ENCODE measurements at places on chromosomes 5 and 9.

DNA sequence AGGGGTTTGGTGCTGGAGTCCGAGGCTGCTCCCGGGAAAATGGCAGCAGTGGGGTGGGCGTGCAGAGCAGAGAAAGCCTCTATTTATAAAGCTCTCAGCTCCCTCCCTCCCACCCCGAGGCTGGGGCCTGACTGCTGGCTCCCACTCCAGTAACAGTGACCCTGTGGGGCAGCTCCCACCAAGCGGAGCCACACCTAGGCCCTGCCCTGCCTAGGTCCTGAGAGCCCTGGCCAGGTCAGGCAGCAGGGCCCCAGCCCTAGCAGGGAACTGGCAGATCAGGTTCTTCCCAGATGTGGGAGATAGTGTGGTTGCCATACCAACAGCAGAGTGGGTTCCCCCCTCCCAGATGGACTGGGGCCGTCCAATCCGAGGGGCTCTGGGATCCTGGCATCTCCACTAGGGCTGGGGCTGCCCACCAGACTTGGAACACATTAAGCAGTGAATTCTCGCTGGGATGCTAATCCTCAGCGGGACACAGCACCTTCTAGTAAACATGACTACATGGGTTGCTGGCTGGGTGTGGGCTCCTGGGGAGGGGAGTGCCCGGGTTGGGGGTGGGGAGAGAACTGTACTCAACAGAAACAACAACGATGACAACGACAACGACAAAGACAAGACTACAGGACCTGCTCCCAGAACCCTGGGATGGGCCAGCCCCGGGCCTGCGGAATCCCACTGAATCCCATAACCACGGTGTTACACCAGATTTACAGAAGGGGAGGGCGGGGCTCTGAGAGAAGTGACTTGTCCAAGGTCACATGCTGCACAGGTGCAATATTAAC is 1.5 kb downstream of the SH3GLB2 start:
- no peak for DNase-seq

DNA sequence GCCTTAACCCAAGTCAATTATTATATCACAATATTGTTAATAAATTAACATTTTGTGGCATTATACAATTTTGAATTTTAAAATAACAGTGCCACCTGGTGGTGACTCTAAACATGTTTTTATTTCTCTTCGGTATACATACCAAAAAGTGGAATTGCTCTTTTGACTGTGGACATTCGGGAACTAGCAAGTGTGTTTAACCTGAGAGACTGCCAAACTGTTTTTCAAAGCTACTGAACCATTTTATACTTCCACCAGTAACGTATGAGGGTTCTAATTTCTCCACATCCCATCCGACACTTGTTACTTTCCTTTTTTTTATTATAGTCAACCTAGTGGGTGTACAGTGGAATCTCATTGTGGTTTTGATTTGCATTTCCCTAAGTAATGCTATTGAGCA is 18.3 kb upstream of the HSDL2 start:
- no peak for DNase-seq

GRCh38 chr9:60545878-60546385 is 368.3 kb upstream of the SPATA31A5 start:
- DNase-seq, result no peak

DNA sequence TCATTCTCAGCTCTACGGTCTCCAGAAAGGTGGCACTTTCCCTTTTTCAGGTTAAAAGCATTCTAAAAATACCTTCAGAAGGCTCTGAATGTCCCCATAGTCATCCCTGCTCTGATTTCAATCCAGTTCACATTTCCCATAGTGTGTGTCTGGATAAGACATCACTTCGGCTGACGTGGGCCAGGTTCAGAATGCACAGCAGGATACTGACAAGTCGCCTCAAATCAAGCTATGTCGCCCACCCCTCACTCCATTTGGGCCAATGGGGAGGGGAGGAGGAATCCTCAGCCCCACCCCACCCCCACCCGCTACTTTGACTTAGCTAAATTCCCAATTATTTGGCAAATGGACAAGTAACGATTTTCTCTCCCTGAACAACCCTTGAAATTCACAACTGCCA is 148.0 kb downstream of the SLIT3 start:
- DNase-seq, result no peak

DNA sequence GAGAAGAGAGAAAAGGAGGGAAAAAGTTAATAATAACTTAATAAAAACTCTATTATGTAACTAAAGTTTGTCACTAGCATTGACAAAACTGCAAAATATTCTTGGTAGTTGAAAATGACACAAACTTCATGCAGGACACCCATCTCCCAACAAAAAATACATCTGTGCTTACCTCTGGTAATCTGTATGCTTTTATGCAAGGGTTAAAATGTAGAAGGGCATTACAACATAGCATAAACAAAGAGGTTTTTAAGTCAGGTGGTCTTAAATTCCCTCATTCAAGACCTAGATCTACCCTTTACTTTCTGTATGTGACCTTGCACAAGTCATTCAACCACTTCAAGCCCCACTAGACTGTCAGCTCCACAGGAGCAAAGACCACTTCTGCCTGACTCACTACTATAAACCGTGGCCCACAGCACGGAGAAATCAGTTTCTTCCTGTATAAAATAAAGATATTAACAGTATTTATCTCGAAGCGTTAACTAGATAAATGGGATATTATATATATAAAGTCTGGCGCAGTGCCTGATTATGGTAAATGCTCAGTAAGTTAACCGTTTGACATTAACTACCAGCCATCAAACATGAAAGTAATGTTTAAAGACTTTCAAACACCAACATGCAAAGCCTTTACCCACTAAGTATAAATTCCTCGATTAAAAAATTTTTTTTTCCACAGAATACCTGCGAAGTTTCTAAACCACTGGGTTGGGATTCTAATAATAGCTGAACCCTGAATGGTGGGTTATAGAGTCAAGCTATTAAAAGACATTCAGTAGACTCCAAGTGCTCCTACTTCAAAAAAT is 2.0 kb downstream of the FBXL17 start:
- no peak for DNase-seq

GRCh38 chr9:81754245-81754644 is 64.9 kb upstream of the TLE1 start:
- DNase-seq, result no peak

- DNase-seq, result no peak
Observed at GRCh38 chr5:165559645-165560044, 2054.2 kb downstream of the MAT2B start.

DNA sequence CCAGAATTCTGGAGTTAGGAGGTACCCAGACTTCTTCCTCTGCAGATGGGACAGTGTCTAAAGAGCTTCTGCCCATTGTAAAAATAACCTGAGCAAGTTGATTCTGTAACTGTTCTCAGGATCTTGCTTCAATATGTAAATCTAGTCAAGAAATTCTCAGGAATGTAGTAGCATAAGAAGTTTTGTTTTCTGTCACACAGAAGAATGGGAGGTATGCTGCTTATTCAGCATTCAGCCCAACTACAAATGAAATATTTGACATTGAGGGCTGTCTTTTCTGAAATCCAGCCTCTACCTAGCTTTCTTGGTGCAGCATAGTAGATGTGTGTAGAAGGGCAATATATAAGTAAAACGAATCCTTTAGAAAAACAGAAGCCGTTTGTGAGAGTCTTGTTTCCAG is 13.8 kb downstream of the MACIR start:
- no peak for DNase-seq

DNA sequence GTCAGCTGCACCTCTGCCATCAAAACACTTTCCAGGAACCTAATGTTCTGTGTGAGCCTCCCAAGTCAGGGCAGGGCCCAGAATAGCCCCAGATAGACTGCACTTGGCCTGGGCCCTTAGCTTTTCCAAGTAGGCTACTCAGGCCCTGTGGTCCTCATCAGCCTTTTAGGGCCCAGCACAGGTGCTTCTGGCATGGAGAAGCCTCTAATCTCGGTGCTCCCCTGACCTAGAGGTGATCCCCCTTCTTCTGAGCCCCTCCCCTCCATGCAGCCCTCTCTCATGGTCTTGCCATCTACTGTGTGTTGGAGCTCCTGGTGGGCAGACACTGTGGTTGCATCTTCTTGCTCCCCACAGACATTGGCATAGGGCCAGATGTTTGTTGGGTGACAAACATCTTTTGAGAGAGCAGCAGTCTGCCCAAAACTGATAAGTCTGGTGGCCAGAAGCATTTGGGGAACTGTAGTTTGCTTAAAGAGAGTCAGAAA is 28.1 kb downstream of the FRMPD1 start:
- DNase-seq, result no peak

GRCh38 chr5:56018832-56019231 is 24.1 kb upstream of the IL6ST start:
- no peak for DNase-seq

- DNase-seq, result no peak
Observed at GRCh38 chr9:113592876-113593575, 129.5 kb downstream of the RGS3 start.

- no peak for DNase-seq
Observed at GRCh38 chr9:110048976-110049698, 158.8 kb downstream of the C9orf152 start.

DNA sequence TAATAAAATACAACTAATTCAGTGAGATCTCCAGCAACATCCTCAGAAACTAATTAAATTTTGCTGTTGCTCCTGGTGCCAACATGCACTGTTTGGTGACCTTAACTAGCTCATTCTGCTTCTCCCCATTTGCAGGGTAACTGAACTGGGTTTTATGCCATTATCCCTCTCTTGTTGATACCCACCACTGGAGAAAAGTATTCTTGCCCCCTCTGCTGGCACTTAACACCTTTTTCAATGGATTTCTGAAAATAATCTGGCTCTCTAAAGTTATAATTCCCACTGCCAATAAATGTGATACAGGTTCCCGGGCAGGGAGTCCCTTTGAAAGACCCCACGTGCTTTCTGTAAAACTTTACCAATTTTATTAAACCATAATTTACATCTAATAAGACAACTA is 394.3 kb downstream of the OSTF1 start:
- DNase-seq, result no peak

- no peak for DNase-seq
Observed at GRCh38 chr5:178625679-178626483, 969 bp downstream of the CLK4 start.

GRCh38 chr9:15755660-15756059 is 202.8 kb downstream of the CCDC171 start:
- no peak for DNase-seq

DNA sequence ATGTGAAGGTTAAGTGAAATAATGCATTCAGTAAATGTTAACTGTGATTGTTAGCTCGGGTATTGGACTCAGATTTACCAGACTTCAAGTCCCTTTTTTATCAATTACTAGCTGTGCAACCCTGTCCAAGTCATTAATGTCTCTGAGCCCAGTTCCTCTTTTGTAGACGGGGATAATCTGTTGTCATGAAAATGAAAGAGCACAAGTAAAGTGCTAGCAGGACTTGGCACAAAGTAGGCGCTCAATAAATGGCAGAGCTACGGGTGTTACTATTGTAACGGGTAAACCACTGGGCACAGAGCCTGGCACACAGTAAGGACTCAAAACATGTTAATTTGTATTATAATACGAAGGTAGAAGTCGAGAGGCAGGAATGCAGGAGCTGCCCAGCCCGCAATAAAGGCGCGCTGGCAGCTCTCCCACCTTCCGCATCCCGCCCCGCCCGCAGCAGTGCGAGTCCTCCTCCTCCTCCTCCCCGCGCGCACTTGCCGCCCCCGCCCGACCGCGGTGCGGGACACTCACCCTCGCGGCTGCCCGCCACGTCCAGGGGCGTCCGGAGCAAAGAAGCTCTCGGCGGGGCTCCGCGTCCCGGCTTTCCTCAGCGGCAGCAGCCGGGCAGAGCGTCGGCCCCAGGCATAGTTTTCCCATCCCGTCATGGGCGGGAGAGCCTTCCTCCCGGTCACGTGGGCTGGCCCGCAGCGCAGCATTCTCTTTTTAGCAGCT is at the start of gene C1QTNF2:
C1QTNF2 (minus strand) TSS at position 637 of the 723 bp plus-strand sequence. CDS start 15,615 bp downstream, outside the sequence.
- DNase-seq, result peak; percentile 41

- DNase-seq, result no peak
Observed at GRCh38 chr5:111749303-111750026, 7.5 kb downstream of the NREP start.

DNA sequence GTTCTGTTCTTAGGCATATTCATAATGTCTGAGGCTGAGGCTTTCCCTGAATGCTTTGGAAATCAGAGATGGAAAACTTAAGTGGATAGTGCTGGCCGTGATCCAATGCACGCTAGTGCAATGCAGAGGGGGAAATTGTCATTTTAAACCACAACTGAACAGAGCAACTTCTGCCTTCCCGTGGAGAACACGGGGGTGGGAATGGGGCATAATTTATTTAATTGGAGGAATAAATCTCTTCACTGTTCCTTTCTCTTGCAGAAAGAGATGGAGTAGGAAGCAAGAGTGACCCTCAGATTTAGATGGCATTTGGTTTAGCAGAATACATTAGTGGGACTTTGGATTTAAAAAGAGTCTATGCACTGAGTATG is 22.9 kb upstream of the NREP start:
- no peak for DNase-seq

DNA sequence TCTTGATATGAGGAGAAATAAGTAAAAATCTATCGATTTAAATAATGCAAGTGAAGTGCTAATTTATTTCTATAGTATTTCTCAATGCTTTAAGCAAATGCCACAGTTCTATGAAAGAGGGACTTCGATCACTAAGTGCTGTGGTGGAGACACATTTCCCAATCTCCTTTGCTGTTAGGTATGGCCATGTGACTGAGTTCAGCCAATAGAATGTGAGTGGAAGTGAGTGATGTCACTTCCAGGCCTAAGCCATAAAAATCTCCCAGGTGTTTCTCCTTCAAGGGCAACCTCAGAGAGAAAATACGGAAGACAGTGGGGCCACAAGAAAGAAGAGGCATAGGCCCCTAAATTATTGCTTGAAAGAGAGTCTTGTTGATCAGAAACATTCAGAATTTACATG is 100.3 kb upstream of the ANKH start:
- no peak for DNase-seq

GRCh38 chr5:167582283-167582682 is 709.2 kb upstream of the WWC1 start:
- peak; percentile 12 for DNase-seq

- no peak for DNase-seq
Observed at GRCh38 chr9:137348769-137349470, 46.8 kb upstream of the NRARP start.

All from 8988T (cell line).